HT-29 (cell line): ENCODE measurements at places on chromosomes 2 and 18.

DNA sequence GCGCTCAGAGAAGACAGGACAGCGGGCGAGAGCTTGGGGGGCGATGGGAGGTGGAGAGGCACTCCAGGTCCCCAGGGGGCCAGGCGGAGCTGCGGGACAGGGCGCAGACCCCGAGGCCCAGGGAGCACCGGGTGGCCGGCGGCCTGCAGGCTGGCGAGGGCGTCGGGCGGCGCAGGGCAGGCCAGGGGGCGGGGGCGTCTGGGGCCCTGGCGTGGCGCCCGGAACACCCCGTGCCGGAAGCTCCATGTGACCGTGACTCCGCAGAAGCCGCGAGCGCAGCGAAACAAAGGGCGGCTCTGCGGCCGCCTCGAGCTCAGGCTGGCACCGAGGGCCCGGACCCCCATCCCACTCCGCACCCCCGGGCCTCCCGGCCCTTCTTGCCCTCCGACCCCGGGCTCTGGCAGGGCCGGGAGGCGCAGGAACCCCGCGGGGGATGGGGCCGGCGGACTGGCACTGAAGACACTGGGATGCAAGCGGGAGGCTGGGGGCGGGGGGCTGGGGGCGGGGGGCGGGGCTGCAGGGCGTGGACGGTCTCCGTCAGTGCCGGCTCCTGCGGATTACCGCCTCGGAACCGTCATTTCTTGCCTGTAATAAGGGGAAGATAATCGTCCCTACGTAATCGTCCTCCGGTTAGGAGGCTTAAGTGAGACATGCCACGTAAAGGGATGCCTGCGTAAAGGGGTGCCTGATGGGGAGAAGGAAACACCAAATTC lies 19.1 kb downstream of the SH2D6 start:
- peak; percentile 81 for DNase-seq

DNA sequence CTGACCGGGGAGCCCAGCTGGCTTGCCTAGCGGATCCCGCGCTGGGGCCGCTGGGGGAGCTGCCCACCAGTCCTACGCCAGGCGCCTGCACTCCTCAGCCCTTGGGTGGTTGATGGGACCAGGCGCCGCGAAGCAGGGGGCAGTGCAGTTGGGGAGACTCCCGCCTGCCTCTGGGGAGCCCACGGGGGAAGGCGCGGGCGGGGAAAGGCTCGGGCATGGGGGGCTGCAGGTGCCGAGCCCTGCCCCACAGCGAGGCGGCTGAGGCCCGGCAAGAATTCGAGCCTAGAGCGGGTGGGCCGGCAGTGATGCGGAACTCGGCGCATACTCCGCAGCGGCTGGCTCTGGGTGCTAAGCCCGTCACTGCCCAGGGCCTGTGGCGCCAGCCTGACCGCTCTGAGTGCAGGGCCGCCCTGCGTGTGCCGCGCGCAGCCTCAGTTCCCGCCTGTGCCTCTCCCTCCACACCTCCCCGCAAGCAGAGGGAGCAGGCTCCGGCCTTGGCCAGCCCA lies 249.1 kb upstream of the TEKT4 start:
- DNase-seq: no peak

DNA sequence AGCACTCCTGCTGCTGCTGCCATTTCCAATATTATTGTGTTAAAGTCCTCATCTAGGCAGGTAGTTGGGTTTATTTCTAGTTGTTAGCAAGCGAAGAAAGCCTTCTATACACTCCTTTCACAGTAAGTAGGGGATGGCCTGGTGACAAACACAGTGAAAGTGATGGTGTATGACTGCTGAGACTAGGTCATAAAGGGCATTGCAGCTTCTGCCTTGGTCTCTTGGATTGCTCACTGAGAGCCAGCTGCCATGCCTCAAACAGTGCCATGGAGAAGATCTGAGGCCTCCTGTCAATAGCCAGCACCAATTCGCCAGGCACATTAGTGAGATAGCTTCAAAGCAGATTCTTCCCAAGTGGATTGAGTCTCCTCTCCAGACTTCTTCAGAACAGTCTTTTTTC lies 27.6 kb upstream of the MSTN start:
- DNase-seq: no peak

DNA sequence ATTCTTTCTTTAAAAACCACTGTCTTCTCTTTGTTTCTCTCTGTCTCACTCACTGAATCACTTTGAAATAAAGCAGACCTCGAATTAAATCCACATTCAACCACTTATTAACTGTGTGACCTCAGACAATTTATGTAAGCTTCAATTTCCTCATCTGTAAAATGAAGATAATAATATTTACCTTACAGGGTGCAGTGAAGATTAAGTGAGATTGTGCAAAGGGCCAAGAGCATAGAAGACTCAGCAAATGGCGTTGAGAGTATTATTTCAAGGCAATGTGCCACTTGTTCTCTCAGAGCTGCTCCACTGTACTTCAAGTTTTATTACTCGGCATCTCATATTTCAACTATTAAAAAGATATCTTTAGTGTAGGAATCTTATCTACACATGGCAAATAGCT lies 454.2 kb upstream of the HNRNPA3 start:
- no peak for DNase-seq

- DNase-seq: peak; percentile 56
Measured at GRCh38 chr2:213238753-213239495, 45.3 kb upstream of the SPAG16 start.

GRCh38 chr2:54928719-54929118 lies 121.5 kb downstream of the RTN4 start:
- no peak for DNase-seq

GRCh38 chr2:216448829-216449228 lies 36.5 kb downstream of the SMARCAL1 start:
- no peak for DNase-seq

DNA sequence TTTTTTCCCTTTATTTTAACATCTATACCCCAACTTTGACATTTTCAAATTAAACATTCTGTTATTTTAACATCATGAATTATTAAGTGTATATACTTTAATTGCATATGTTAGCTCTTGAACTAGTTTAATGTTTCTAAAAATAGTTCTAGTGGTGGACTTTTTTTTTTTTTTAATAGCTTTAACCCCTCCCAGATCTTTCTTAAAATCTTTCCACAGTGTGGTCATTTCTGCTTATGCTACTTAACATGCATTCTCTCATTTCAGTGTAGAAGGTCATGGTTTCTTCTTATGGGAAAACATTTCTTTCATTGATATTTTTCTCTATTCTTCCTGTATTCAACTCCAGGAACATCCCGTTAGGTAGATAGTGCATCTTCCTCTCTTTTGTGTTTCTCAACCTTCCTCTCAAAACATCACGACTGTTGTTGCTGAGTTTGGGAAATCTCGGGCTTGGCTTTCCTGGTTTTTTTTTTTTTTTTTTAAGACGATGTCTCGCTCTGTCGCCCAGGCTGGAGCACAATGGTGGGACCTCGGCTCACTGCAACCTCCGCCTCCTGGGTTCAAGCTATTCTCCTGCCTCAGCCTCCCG lies 849 bp upstream of the TMEM18 start:
- no peak for DNase-seq
